ENCODE measurements at places on chromosomes 6 and 20.

DNA sequence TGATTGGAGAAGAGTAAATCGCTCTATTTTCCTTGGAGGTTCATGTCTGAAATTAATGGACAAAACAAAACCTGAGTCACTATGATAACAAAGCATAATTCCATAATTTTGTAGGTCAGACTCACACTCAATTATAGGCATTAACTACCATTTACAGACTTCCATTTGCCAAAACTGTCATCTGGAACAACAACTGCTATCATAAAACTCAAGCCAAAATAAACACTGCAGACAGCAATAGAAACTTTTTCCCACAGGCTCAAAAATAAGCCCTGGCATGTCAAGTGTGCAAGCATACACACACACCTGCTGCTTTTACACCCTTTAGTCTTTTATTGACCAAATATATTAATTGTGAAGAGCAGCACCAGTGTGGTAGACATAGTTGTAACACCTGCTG lies 7.1 kb downstream of the MRPS10 start:
- no peak overlapping the region for H3K4me3 ChIP-seq
- H3K27ac ChIP-seq: no peak overlapping the region
- H3K4me1 ChIP-seq: peaks cover 16% of the 10 kb centered on the region
- no peak for DNase-seq

DNA sequence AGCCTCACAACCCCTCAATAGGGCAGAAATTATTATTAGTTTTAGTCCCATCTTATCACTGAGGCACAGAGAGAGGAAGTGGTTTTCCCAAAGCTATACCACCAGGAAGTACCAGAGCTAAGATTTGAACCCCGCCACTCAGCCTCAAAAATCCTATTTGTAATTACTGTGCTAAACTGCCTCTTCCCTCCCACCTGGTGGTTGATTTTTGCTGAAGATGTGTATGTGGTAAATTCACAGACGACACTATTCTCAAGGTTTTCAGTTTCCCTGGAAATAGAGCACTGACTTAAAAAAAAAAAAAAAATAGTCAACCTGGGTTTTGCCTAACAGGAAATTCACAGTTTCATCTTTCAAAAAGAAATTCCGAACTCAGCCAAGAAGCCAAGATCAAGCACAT lies 57.9 kb downstream of the TSHZ2 start:
- peaks cover 10% of the 10 kb centered on the region for H3K27me3 ChIP-seq
- DNase-seq: no peak
- no peaks in the 10 kb centered on the region for H3K4me1 ChIP-seq

GRCh38 chr6:17585766-17586490 lies 14.2 kb upstream of the FAM8A1 start:
- H3K36me3 ChIP-seq: peaks cover 3% of the 10 kb centered on the region
- H3K4me3 ChIP-seq: peak overlapping the region; percentile 10
- H3K27me3 ChIP-seq: peaks cover 1% of the 10 kb centered on the region
- peak overlapping the region; percentile 44 for H3K27ac ChIP-seq
- peak; percentile 26 for DNase-seq

- peaks cover 6% of the 10 kb centered on the region for H3K4me1 ChIP-seq
- H3K27ac ChIP-seq: no peak overlapping the region
- no peak for DNase-seq
These were observed 3.2 kb downstream of the MARCKS start for GRCh38 chr6:113860181-113860955.

GRCh38 chr6:3762359-3762758 lies 10.8 kb upstream of the PXDC1 start:
- H3K4me3 ChIP-seq: no peak overlapping the region
- no peaks in the 10 kb centered on the region for H3K27me3 ChIP-seq
- H3K27ac ChIP-seq: no peak overlapping the region
- no peak for DNase-seq
- no peaks in the 10 kb centered on the region for H3K36me3 ChIP-seq

GRCh38 chr6:139801571-139802321 lies 427.3 kb upstream of the CITED2 start:
- H3K27ac ChIP-seq: no peak overlapping the region
- no peaks in the 10 kb centered on the region for H3K36me3 ChIP-seq
- DNase-seq: no peak

GRCh38 chr20:58107533-58107932 lies 120.9 kb downstream of the ANKRD60 start:
- no peak overlapping the region for H3K4me3 ChIP-seq
- DNase-seq: no peak
- H3K27me3 ChIP-seq: peaks cover 2% of the 10 kb centered on the region

- H3K4me3 ChIP-seq: no peak overlapping the region
- no peak for DNase-seq
- H3K36me3 ChIP-seq: no peaks in the 10 kb centered on the region
These were observed 15.8 kb downstream of the TRAPPC3L start for GRCh38 chr6:116529466-116530290.

GRCh38 chr6:42095776-42096541 lies 45.6 kb downstream of the TAF8 start:
- peaks cover 5% of the 10 kb centered on the region for H3K36me3 ChIP-seq
- no peak overlapping the region for H3K27ac ChIP-seq
- no peaks in the 10 kb centered on the region for H3K27me3 ChIP-seq
- no peaks in the 10 kb centered on the region for H3K4me1 ChIP-seq
- DNase-seq: no peak

DNA sequence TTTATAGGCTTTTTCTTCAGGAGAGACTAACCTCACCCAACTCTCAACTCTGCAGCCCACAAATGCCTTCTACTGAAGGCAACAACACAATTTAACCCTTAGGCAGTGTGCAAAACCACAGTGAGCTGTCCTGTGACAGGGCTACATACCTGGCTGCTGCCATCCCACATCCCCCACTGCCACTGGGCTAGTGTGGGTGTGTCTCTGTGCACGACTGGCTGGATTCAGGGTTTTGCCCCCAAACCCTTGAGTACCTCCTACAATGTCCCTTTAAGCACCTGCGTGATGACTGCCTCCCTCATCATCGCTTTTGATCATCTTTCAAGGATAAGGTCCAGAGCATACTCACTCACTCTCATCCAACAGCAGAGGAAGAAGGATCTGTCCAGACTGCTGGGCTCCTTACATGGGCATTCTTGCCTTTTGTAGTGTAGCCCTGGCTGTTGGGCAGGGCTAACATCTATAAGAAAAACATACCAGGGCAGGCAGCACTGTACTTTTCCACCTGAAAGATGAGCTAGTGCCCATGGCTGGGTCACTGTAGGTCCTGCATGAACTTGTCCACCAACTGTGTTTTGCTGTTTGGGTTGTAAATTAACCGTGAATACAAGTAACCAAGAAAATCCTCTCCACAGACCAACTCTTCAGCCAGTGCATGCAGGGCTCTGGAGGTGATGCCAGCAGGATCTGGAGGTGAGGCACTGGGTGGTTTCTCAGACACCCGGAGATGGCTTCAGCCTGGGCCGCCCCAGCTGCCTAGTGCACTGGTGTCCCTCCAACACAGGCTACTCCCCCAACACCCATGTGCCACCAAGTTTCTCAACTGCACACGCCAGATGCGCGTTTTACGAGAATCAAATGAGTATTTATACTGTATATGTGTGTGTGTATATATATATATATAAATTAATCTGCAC lies 45.2 kb downstream of the PLCG1 start:
- H3K27ac ChIP-seq: no peak overlapping the region
- H3K27me3 ChIP-seq: peaks cover 2% of the 10 kb centered on the region
- no peak overlapping the region for H3K4me3 ChIP-seq
- DNase-seq: no peak
- peaks cover 4% of the 10 kb centered on the region for H3K36me3 ChIP-seq

All from immature natural killer cell (primary cell).